Suprapubic skin (tissue), 4 donors: ENCODE measurements at places on chromosomes 2 and 18.

DNA sequence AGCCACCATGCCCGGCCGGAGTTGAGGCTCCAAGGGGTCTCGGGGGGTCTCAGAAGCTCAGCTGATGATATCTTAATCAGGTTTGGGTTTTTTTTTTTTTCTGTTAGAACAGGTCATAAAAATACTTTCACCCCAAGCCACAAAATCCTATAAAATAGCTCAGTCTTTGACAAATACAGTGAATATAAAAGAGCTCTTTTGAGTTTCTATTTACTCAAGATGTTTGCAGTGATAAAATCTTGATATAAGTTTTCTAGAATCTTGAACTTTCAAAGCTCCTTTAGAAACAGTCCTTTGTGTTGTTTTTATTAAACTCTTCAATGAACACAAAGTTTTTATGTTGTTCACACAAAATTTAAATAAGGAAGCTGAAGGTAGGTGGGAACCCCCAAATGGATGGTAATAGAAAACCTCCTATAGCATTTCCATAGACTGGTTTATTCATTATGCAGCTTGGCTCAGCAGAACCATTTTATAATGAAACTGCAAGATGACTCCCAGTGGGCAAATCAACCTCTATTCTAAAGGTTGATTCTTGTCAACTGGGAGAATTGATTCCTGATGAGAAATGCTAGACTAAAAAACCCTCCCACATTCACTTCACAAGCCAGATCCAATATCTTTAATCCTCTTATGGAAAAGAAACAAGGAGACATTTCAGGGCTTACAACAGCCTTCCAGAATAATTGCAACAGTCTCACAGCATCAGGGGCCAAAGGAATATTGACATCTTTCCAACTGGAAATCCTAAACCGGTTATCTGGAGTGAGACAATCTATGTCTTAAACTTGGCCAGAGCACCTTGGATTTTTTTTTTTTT lies 13.6 kb upstream of the NARS1 start:
- no peak overlapping the region for H3K4me3 ChIP-seq
- H3K27me3 ChIP-seq: no peaks in the 10 kb centered on the region
- no peaks in the 10 kb centered on the region for H3K36me3 ChIP-seq
- H3K4me1 ChIP-seq: peaks cover 13% of the 10 kb centered on the region

DNA sequence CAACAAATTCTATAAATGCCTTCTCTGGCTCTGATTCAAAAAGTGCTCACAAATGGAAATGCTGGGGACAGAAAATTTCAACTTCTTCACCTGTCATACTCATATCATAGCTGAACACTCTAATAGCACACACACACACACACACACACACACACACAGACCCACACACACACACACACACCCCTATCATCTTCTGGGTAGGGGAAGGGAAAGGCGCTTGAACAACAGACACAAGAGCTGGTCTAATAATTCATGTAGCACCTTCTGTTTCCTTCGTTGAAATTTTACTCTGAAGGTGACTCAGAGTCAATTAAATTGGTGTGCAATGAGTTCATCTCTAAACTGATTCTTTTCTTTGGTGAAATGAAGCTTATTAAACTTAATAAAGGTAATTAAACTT lies 32.9 kb downstream of the CD28 start:
- H3K4me3 ChIP-seq: no peak overlapping the region
- no peak for DNase-seq
- H3K4me1 ChIP-seq: peaks cover 3% of the 10 kb centered on the region
- no peaks in the 10 kb centered on the region for H3K36me3 ChIP-seq
- no peak overlapping the region for H3K27ac ChIP-seq

- H3K4me1 ChIP-seq: no peaks in the 10 kb centered on the region
- H3K36me3 ChIP-seq: no peaks in the 10 kb centered on the region
- H3K27ac ChIP-seq: no peak overlapping the region
Measured at GRCh38 chr2:184890311-184890710, 292.0 kb downstream of the ZNF804A start.

DNA sequence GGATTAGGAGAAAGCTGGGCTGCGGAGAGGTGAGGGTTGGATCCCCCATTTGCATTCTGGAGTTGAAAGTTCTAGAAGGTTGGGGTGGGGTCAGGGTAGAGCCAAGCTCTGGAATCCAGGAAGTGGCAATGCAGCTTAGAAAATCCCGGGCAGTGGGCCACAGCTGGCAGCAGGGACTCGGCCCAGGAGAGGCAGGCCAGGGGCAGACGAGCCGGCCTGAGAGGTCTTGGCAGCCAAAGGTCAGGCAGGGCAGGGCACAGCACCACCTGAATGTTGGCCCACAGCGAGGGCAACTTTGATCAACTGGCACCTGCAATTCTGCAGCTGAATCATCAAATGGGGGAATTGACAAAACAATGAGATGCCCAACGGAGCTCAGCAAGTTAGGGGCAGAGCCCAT lies 139.2 kb downstream of the INHBB start:
- no peaks in the 10 kb centered on the region for H3K36me3 ChIP-seq
- no peak for DNase-seq
- H3K4me1 ChIP-seq: no peaks in the 10 kb centered on the region
- no peak overlapping the region for H3K27ac ChIP-seq

DNA sequence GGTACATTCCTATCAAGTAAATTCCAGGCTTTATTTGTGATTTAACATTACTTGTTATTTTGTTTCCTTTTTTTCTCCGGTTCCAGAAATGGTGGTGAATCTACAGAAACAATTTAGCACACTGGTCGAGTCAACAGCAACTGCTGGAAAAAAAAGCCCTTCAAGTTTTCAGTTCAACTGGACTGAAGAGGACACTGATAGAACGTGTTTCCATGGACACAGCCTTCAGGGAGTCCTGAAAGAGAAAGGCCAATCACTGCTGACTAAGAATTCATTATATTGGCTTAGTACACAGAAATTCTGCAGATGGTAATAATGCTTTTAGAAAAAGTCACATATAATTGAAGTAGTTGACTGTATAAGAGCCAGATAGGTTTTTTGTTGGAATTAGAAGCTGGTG lies 32.0 kb upstream of the GRHL1 start:
- H3K27me3 ChIP-seq: no peaks in the 10 kb centered on the region
- peaks cover 3% of the 10 kb centered on the region for H3K4me1 ChIP-seq
- no peak overlapping the region for H3K27ac ChIP-seq
- DNase-seq: no peak
- H3K4me3 ChIP-seq: no peak overlapping the region
- H3K36me3 ChIP-seq: peaks cover 33% of the 10 kb centered on the region

- H3K4me3 ChIP-seq: no peak overlapping the region
- H3K36me3 ChIP-seq: no peaks in the 10 kb centered on the region
- DNase-seq: no peak
- H3K27ac ChIP-seq: peak overlapping the region; percentile 42
- no peaks in the 10 kb centered on the region for H3K27me3 ChIP-seq
Measured at GRCh38 chr2:43459446-43460173, 136.2 kb downstream of the THADA start.

GRCh38 chr2:3628800-3629199 lies 29.2 kb upstream of the ALLC start:
- H3K27ac ChIP-seq: no peak overlapping the region
- no peak overlapping the region for H3K4me3 ChIP-seq
- DNase-seq: no peak
- H3K4me1 ChIP-seq: peaks cover 3% of the 10 kb centered on the region
- no peaks in the 10 kb centered on the region for H3K36me3 ChIP-seq

GRCh38 chr2:238064376-238064775 lies 3.6 kb downstream of the SCLY start:
- peaks cover 18% of the 10 kb centered on the region for H3K4me1 ChIP-seq
- H3K27me3 ChIP-seq: no peaks in the 10 kb centered on the region
- DNase-seq: no peak

- H3K4me1 ChIP-seq: no peaks in the 10 kb centered on the region
- H3K27me3 ChIP-seq: peaks cover 12% of the 10 kb centered on the region
- H3K36me3 ChIP-seq: no peaks in the 10 kb centered on the region
- H3K4me3 ChIP-seq: no peak overlapping the region
- DNase-seq: no peak
Measured at GRCh38 chr18:52334896-52335295, 5.1 kb upstream of the DCC start.

DNA sequence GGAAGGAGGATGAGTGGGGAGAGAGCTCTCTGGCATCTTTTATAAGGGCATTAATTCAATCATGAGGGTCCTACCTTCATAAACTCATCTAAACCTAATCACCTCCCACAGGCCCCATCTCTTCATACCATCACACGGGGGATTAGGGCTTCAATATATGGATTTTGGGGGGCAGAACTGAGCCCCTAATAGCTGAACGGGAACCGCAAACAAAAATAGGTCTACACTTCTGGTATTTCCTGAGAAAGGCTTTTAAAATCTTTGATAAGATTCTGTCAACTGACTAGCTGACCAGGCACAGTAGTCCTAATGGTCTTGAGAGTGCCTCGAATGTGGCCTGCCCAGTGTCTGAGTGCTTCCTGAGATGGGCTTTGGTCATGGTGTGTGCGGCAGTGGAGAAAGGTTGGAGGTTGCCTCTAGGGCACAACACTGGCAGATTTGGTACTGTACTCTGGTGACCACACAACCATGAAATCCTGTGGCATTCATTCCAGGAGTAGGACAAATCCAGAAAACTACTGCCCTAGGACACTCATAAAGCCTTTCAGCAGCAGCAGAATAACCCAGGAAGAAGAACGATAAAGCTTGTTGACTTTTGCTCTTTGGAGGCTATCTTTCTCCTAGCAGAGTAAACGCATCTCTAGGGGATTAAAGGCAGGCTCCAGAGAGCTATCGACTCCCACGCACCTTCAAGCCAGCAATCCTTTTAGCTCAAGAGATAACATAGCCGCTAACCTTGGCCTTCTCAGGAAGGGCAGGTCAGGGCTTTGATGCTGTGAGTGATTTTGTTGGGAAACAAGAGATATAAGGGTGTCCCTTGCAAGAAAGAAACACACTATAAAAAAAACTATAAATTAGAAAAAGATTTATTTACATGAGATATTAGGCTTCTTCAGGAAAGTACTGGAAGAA lies 12.3 kb upstream of the APOB start:
- no peak overlapping the region for H3K27ac ChIP-seq
- H3K4me1 ChIP-seq: no peaks in the 10 kb centered on the region

DNA sequence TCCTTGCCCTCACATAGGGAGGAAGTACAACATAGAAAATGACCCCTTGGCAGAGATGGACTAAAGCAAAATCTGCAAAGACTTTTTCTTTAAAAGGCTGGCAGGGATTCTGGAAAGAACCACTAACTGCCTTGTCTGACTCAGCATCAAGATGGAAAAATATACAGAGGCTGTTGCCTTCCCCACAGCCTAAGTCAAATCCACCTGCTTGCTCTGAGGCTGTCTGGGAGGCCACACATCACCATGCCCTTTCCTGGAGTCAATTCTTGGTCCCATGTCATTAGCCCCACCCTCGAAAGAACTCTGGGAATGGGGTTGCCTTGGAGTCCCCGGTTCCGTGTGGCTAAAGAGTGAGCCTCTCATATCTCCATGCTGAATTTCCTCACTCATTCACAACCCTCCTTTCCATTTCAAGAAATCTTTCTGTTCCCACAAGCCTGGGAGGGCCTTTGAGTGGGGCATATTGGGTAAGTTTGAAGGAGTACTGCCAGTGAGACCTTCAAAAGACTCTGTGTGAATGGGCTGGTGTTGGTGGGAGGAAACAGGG lies 39.4 kb downstream of the BMP10 start:
- no peak for DNase-seq
- no peaks in the 10 kb centered on the region for H3K27me3 ChIP-seq
- peaks cover 58% of the 10 kb centered on the region for H3K4me1 ChIP-seq
- peak overlapping the region; percentile 82 for H3K27ac ChIP-seq
- no peaks in the 10 kb centered on the region for H3K36me3 ChIP-seq
- H3K4me3 ChIP-seq: no peak overlapping the region

GRCh38 chr2:39625193-39625926 lies 40.4 kb upstream of the TMEM178A start:
- H3K27ac ChIP-seq: no peak overlapping the region
- no peak overlapping the region for H3K4me3 ChIP-seq
- no peak for DNase-seq
- H3K27me3 ChIP-seq: no peaks in the 10 kb centered on the region

- H3K27ac ChIP-seq: no peak overlapping the region
- no peaks in the 10 kb centered on the region for H3K36me3 ChIP-seq
- no peak for DNase-seq
- no peak overlapping the region for H3K4me3 ChIP-seq
- no peaks in the 10 kb centered on the region for H3K4me1 ChIP-seq
Measured at GRCh38 chr18:50093366-50094064, 101.4 kb downstream of the MYO5B start.

GRCh38 chr2:200307724-200308545 lies 1.4 kb downstream of the SPATS2L start:
- no peak for DNase-seq
- H3K36me3 ChIP-seq: no peaks in the 10 kb centered on the region
- peak overlapping the region; percentile 96 for H3K27ac ChIP-seq
- peak overlapping the region; percentile 98 for H3K4me3 ChIP-seq

DNA sequence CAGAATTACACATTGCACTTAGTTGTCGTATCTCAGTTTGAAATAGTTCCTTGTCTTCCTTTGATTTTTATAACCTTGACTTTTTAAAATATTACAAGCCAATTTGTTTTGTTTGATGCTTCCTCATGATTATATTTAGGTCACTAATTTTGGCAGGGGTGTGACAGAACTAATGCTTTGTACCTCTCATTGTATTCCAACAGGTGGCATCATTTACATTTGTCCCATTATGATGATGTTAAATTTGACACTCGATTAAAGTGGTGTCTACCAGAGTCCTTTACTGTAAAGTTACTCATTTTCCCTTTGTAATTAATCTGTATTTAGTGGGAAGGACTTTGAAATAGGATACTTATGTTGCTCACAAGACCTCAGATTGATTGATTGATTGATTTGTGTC lies 21.5 kb upstream of the MFSD2B start:
- H3K27ac ChIP-seq: no peak overlapping the region
- no peaks in the 10 kb centered on the region for H3K27me3 ChIP-seq
